ENCODE measurements at places on chromosomes 13 and 19.

GRCh38 chr13:51818781-51819511, 15.0 kb upstream of the DHRS12 start:
- no peak for DNase-seq

DNA sequence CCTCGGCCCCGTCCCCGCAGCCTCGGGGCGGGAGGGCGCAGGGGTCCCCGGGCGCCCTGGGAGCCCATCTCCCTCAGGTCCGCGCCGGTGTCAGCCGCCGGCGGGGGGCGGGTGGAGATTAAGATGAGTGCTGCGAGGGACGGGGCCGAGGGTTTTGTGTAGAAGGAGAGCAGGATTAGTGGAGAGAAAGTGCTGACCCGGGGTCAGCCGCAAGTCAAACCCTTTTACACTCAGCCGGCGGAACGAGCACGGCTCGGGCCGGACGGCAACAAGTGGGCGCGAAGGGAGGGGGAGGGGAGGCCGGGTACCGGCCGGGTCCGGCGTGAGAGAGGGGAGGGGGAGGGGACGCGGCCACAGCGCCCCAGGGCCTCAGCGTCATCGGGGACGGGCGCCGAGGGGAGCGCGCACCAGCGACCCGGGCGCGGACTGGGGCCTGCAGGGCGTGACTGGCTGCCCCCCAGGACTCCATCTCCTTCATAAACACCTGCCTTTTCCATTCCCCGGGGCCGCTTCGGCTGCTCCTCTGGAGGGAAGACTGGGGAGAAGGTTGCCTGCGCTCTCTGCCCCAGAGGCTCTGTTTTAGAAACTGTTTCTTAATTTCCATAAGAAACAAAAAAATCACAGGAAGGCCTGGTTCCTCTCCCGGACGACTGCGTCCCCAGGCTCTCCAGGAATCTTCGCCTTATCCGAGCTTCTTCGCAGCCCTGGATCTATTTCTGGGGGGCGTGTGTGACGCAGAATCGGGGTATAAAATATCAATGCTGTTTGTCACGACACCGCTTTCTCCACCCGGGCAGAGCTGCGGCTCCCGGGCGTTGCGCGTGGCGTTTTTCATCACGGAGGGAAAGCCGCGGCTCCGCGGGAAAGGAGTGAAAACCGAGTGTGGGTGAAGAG, 6.5 kb downstream of the SOX1 start:
- no peak for DNase-seq

DNA sequence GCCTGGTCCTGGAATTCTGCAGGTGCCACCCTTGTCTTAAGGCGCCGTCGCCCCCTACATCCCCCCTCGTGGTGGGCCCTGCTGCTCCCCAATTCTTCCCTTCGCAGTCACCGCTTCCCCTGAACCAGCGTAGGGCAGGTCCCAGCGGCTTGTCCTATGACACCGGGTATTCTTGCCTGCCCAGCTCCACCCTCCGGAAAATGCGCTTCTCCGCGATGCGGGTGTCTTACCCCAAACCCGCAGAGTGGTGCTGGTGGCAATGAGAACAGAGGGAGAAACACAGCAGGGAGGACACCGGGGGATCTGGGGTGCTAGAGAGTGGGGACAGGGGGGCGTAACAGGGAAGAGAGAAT, 9.0 kb downstream of the ZNF808 start:
- no peak for DNase-seq

- DNase-seq = no peak
These were observed 86.8 kb upstream of the STARD13 start for GRCh38 chr13:33372251-33372919.

DNA sequence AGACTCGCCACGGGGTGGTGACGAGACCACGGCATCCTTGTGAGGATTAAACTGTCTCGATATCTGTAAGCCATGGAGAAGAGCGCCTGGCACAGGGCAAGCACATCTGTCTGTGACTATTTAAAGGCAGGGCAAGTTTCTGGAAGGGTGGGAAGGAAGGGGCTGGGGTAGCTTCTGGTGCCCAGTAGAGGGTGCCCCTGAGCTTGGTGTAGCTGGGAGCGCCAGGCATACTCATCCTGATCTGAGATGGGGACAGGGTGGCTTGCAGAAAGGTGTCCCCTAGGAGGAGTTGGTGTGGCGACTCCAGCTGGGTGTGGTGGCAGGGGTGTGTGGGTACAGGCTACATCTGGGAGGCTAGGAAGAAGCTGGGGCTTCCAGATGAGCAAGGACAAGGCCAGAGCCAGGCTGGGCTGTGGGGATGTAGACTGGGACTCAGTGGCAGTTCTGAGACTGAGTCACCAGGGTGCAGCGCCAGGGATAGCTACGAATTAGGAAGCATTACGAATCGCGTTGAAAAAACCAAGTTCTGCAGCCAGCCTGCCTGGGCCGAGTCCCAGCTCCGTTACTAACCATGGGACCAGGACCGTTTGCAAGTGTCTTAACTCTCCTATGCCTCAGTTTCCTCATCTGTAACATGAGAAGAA, 23.1 kb upstream of the ASPDH start:
- DNase-seq = no peak

GRCh38 chr19:1315470-1316166, 29.9 kb downstream of the EFNA2 start:
- peak; percentile 8 for DNase-seq

- no peak for DNase-seq
These were observed 13.6 kb downstream of the CFD start for GRCh38 chr19:873084-873483.

DNA sequence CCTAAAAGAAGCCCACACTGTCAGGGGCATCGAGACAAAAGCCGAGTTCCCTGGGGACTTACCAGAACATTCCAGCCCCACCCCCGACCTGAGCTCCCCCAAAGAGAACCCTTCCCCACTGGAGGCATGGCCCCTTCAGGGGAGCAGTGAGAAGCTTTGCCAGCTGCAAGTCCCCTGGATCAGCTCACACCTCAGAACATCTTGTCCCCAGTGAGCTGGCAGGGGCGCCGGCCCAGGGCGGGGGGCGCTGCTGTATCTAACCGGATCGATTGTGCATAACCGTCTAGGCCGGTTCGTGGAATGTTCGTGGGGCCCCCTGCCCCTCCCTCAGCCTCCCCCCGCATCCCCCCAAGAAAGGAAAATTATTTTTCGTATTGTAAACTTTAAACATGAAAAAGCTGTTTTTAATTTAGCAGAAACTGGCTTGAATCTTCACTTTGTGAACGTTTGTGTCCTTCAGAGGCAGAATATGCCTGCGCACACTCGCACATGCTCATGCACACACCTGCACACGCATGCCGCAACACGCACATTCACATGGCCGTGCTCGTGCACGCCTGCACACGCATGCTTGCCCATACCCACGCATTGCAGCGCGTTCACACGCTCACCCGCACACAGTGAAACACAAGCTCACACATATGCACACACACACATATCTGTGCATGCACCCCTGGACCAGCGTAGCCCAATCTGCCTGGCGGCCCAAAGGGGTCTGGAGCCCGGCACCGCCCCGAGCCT, 12.0 kb upstream of the CRTC1 start:
- DNase-seq = no peak

- DNase-seq = no peak
These were observed 12.7 kb upstream of the HNRNPL start for GRCh38 chr19:38862321-38863059.

GRCh38 chr19:5339198-5339949, 1.2 kb downstream of the PTPRS start:
- DNase-seq = no peak

DNA sequence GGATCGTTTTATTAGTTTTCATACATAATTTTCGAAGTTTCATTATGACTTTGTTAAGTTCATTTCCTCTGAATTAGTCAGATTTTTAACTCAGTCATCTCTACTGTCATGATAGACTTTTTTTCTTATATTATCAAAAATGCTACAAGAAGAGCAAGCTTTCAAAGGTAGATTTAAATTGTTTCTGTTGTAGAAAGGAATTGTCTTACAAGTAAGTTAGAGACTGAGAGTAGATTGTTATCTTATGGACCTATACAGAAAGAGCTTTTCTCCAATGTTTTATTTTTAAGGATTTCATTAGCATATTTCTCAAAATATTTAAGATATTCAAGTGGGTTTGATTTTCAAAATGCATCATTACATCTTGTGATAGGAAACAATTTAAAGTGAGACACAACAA, 2.7 kb downstream of the MAB21L1 start:
- no peak for DNase-seq

DNA sequence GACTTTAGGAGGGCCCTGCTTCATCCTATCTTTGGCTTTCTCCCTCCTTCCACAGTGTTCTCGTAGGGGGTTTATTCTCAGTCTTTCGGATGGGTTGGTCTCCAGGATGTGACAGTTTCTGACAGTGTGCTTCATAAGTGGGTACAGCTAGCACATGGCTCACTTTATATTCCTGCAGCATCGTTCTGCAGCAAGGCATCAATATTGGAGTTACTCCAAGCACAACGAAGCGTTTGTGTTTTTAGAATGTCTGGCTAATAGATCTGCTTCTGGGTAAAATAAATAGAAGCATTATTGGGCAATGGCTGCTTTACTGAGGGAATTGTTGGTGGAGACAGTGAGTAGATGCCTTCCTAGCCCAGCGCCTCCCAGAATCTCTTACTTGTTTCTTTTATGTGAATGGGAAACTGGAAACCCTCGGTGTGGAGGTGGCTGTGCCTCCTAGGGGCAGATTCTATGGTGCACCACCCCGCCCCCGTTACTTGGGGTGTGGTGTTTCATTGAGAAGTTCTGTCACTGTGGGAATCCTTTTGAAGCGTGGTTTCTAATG, 2.0 kb downstream of the FARP1 start:
- DNase-seq = no peak

DNA sequence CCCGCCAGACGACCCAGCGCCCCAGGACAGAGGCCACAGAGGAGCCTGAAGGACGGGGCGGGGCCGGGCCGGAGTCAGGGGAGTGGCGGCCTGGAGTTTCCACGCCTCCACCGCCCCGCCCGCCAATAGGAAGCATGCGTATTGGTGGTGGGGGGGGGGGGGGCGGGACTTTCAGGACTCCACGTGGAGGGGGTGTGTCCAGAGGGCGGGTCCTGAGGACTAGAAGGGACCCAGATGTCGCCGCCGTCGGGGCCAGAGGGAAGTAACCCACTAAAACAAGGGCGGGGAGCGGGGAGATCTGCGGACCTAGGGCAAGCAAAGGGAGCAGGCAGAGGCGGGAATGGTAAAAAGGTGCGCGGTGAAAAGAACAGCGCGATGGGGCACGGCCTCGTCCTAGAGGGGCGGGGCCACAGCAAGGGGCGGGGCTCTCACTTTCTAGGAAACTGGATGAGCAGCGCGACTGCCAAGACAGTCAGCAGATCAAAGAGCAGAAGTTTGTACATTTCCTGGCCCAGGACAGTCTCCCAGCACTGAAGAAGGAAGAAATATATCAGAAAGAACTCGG, 2.8 kb upstream of the LENG1 start:
- DNase-seq = peak; percentile 51

DNA sequence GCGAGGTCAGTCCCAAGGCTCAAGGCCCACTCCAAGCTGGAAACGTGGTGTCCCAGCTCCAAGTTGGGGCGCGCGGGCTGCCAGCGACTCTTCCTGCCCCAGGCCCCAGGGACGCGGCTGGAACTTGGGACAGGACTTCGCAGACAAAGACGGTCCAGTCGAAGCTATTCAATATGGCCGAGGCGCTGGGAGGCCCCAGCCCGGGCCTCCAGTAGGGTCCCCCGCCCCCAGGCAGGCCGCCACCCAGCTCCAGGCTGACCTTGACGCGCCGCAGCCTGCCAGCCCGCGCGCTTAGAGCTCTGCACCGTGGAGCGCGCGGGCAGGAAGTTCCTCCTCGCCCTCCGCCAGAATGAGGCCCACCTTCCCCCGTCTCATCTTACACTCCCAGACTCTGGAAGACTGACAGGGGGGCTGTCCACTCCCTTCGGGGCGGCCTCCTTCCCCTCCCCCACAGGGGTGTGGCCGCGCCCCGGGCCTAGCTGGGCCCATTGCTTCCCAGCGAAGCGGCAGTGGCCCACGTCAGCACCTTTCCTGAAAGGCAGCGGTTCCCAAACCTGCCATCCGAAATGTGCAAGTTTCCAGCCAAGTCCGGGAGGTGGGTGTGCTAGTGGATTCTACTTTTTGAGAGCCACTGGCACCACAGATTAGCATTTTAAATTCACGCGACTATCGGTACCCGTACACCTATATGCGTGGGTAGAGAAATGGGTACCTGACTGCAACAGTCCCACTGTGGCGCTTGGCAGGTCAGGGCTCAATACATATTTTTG, at the start of gene CCDC8:
Gene CCDC8 (minus strand): TSS at position 303 of the 770 bp plus-strand sequence. CDS start 754 bp downstream, outside the sequence.
- DNase-seq = peak; percentile 81

All from brain microvascular endothelial cell (primary cell).